ENCODE measurements at places on chromosomes 3 and 15. TPM values are rescaled to one million over a fixed set of nuclear protein-coding genes. Genes with fewer than 3 reads are reported as not detected.

The ADGRG7 gene
- not detected for total RNA-seq

The CCDC39 gene
- not detected for total RNA-seq

The RHCG gene
- total RNA-seq, result 0.59 TPM

The TNFAIP8L3 gene
- not detected for total RNA-seq

The IRAK2 gene
- total RNA-seq, result 2.2 TPM
